ENCODE measurements at places on chromosomes 3 and 15. TPM values are rescaled to one million over a fixed set of nuclear protein-coding genes. Genes with fewer than 3 reads are reported as not detected.

Gene AHSG
- total RNA-seq = not detected

Gene DISP2
- total RNA-seq = 1.9 TPM

Gene SI
- total RNA-seq = not detected

Gene GOLGA8R
- 0.12 TPM for total RNA-seq

Gene FSTL1
- total RNA-seq = 71.1 TPM

Gene UACA
- total RNA-seq = 51.4 TPM

Gene IFT57
- total RNA-seq = 41.5 TPM

Gene MYO1E
- total RNA-seq = 171 TPM

Gene INTS14
- total RNA-seq = 44.0 TPM

Gene MCF2L2
- total RNA-seq = 0.10 TPM

Gene TMC3
- not detected for total RNA-seq

Gene EBLN2
- 0.67 TPM for total RNA-seq

Gene SNUPN
- 34.6 TPM for total RNA-seq

Gene TRIM42
- total RNA-seq = not detected

Gene HTR3E
- not detected for total RNA-seq

Gene LCTL
- not detected for total RNA-seq

Gene DLG1
- 18.5 TPM for total RNA-seq

Gene GOLGA6L4
- total RNA-seq = 0.90 TPM

Gene PDZRN3
- not detected for total RNA-seq

Gene ACKR4
- not detected for total RNA-seq

Gene FGD5
- 0.03 TPM for total RNA-seq

Gene PLSCR2
- total RNA-seq = not detected

Gene GREM1
- 10.6 TPM for total RNA-seq

Gene RNF13
- total RNA-seq = 35.8 TPM

Gene HRG
- total RNA-seq = not detected

Gene ISL2
- total RNA-seq = 4.7 TPM

Gene RASGRF1
- total RNA-seq = 0.43 TPM

Gene REC114
- total RNA-seq = not detected

Gene CLDN1
- total RNA-seq = 28.6 TPM

Gene LHFPL4
- 0.12 TPM for total RNA-seq

Gene COPG1
- total RNA-seq = 74.4 TPM

Gene DCBLD2
- total RNA-seq = 199 TPM

Gene GOLGA6L7
- not detected for total RNA-seq

Gene TMEM212
- total RNA-seq = not detected

Gene TMEM44
- total RNA-seq = 12.8 TPM

Gene TLR9
- 0.05 TPM for total RNA-seq

Gene AMIGO3
- total RNA-seq = 0.41 TPM

Gene RASA2
- 9.0 TPM for total RNA-seq

Gene RRP9
- 49.8 TPM for total RNA-seq

Gene MYZAP
- 1.2 TPM for total RNA-seq

Gene CPN2
- not detected for total RNA-seq

Data from A549 treated with CORT108297 at 1 μM for 4 hours (cell line).